ENCODE measurements at places on chromosomes 5 and 9. TPM values are rescaled to one million over a fixed set of nuclear protein-coding genes. Genes with fewer than 3 reads are reported as not detected.
A peak's percentile ranks its signal among the peaks of the same experiment; 100 is the strongest.

DNA sequence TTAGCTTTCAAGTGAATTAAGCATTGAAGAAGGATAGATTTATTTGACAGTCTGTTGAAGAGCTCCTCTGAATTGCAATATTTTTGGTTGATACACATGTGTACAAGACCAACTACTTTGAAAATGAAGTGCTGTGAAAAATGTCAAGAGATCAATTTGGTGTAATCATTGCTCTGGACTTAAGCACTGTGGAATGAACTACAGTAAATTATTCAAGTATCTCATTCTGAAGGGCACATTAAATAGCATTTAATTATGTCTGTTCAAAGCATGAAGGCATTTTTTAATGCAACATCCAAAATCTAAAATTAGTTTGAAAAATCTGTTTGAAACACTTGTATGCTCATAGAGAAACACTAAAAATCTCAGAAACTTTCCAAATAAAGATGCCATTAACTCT, 107.5 kb downstream of the CDH18 start:
- H3K27me3 ChIP-seq = no peaks in the 10 kb centered on the region
- no peak for DNase-seq

DNA sequence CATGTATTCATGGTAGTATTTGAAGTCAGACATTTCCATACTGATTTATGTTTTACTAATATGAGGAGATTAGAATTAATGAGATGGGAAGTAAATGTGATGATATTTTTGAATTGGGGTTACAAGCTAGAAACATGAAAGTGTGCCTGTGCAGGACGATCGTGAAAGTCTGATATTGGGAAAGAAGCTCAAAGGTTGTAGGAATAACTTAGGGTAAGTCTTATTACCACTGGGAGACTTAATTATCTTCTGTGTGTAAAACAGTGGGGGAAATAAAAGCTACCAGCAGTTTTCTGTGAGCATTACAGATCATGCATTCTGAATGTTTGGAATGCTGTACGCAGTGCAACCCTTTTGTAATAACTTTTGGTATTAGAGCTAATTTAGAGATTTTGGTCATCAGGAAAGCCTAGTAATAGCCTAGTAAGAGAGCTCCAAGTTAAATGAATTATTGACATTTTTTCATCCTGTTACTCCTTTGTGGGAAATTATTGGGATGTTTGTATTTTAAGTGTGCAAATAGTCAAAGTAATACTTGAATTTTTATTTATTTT, 153.9 kb downstream of the PCSK5 start:
- H3K4me3 ChIP-seq = no peak overlapping the region
- no peak overlapping the region for H3K27ac ChIP-seq
- no peaks in the 10 kb centered on the region for H3K4me1 ChIP-seq
- no peak for DNase-seq

DNA sequence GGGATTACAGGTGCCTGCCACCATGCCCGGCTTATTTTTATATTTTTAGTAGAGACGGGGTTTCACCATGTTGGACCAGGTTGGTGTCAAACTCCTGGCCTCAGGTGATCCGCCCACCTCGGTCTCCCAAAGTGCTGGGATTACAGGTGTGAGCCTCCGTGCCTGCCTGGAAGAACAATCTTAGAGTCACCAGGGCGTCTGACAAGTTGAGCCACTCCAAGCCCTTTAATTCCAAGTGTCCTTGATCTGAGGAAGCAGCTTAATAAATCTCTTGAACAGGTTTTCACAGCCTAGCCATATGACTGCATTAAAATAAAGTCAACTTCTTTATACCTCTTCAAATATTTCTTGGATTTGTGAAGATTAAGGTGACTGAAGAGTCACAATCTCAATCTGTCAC, 31.5 kb downstream of the SLC44A1 start:
- no peaks in the 10 kb centered on the region for H3K4me1 ChIP-seq
- H3K36me3 ChIP-seq = no peaks in the 10 kb centered on the region
- H3K4me3 ChIP-seq = no peak overlapping the region
- H3K27ac ChIP-seq = no peak overlapping the region
- no peaks in the 10 kb centered on the region for H3K27me3 ChIP-seq
- no peak for DNase-seq

GRCh38 chr5:88885002-88885401, 2.0 kb upstream of the MEF2C start:
- peak overlapping the region; percentile 88 for H3K27ac ChIP-seq
- peaks cover 34% of the 10 kb centered on the region for H3K4me1 ChIP-seq
- no peak for DNase-seq
- peaks cover 11% of the 10 kb centered on the region for H3K36me3 ChIP-seq
- H3K27me3 ChIP-seq = no peaks in the 10 kb centered on the region

DNA sequence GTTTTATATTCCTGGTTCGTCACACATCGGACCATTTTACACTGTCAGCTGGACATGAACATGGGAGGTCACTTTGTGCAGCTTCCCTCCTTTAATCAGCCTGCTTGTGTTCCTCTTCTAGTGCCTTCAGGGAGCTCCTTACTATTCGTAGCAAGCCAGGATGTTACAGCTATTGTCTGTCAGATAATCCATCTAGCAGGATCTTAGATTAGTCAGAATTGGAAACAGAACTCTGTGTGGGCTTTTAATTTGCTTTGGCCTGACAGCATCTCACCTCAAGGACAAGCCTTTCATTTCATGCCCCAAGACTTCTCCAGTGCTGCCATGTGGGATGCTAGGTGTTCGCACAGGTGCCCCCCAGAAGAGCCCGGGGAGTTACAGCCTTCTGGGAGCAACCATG, 30.2 kb upstream of the EPB41L4B start:
- H3K27me3 ChIP-seq = peaks cover 23% of the 10 kb centered on the region
- DNase-seq = no peak
- H3K4me1 ChIP-seq = no peaks in the 10 kb centered on the region
- no peak overlapping the region for H3K4me3 ChIP-seq

The FABP6 gene
- polyA plus RNA-seq = not detected

The PTCH1 gene
- 7.4 TPM for polyA plus RNA-seq
